ENCODE measurements at places on chromosomes 4 and X. TPM values are rescaled to one million over a fixed set of nuclear protein-coding genes. Genes with fewer than 3 reads are reported as not detected.

GRCh38 chrX:133415276-133416105 lies at the start of gene GPC4:
TSS of gene GPC4 (minus strand) at chrX:133415489. CDS start at chrX:133414965, 524 bp downstream.
- peak; percentile 93 for DNase-seq

GRCh38 chrX:150616863-150617198 lies 48.4 kb downstream of the MTM1 start:
- DNase-seq: no peak

GRCh38 chr4:139761461-139761860 lies 95.8 kb downstream of the MGST2 start:
- no peak for DNase-seq

The SUPT20HL1 gene
- total RNA-seq: not detected

The DIAPH2 gene
- 25.6 TPM for total RNA-seq

Data from osteoblast (primary cell).